GM12892 (cell line): ENCODE measurements at places on chromosomes 3 and 15.

DNA sequence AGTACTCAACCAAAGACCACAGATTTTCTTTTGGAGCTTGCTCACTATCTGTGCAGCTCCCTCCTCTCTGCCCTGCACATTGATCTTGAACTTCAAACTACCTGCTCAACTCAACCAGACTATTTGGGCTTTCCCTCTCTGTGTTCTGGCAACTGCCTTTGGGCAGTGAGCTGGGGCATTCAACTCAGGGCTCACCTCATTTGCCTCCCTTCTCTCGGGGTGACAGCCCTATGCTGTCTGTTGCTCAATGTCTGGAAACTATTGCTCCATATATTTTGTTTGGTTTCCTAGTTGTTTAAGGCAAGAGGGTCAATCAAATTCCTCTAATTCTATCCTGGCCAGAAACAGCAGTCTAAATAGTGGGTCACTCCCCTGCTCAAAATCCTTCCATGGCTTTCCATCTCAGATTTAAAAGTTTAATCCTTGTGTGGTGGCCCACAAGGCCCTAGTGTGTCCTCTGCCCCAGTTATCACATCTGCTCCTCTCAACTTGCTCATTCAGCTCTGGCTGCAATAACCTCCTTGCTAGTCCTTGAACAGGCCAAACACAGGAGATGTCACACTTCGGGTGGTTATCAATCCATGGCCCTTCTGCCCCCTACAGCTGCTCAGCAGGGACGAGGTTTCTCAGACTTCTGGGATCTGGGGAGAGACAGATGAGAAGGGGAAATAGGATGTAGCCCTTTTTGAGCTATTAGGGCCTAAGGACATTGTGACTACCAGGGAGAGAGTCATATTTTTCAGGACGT is 67.8 kb downstream of the SNRK start:
- no peak for DNase-seq

DNA sequence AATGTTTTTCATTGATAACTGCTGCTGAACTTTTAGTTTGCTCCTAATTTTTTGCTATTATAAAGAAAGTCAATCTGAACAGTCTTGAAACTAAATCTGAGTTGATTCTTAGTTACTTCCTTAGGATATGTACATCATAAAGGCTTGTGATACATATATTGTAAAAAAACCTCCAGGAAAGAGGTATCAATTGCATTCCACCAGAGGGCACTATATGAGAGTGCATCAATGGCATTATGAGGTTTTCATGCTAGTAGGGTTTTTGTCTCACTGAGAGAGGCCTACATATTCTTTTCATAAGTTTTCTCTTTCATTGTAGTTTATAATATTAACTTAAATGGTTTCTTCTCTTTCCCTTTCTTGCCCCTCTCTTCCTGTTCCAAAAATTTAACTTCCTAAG is 46.9 kb downstream of the PIK3R4 start:
- no peak for DNase-seq

GRCh38 chr15:52511084-52511483 is 17.6 kb downstream of the MYO5A start:
- no peak for DNase-seq

GRCh38 chr15:62566248-62566647 is 401.2 kb upstream of the C2CD4B start:
- DNase-seq, result no peak

- DNase-seq, result no peak
These were observed 129.2 kb upstream of the TSC22D2 start for GRCh38 chr3:150278843-150279381.

GRCh38 chr15:34952481-34952880 is 17.1 kb downstream of the AQR start:
- no peak for DNase-seq

DNA sequence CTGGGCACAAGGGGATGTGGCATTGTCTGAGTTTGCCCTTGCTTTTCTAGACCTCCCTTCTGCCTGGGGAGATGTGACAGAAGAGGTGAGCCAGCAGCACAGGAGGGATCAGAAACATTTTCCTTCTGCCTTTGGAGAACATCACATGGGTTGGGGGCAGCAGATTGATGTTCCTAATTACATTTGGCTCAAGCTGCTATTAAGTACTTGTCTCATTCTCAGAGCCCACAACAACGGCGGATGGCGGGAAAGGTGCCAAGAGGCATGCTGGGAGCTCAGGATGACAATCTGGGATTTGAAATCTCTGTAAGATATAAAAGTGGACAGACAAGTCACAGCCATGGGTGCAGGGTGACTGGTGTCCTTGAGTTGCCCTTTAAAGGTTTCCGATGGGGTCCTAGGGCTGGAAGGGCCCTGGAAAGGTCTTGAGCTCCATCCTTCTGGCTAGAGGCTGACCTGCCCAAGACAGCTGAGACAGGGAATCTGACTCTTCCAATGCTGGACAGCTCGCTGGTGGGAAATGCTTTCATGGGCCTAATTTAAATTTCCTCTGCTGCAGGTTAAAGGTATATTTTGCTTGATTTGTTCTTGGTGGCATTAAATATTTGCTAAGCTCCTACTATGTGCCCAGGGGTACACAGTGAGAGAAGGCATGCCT is 2.4 kb upstream of the CORO2B start:
- no peak for DNase-seq

GRCh38 chr3:33652736-33653135 is 65.3 kb downstream of the CLASP2 start:
- DNase-seq, result no peak

GRCh38 chr3:195893516-195893915 is 14.8 kb downstream of the TNK2 start:
- DNase-seq, result no peak

DNA sequence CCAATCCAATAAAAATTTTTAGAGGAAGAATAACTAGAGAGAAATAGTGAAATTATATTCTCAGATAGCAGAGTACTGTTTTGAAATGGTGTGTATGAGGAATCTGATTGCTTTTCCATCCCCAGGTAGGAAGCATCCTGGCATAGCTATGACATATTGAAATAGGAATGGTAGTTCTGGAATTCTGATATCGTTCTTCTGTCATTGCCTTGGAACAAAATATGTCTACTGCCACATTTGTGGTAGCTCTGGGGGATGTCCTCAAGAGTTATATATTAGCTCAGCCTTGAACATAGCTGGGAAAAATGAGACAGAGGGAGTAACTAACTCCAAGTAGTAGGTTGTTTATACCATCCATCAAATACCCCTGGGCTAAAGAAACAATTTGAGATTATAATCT is 950.7 kb downstream of the MCTP2 start:
- no peak for DNase-seq

- no peak for DNase-seq
These were observed 352 bp upstream of the TMF1 start for GRCh38 chr3:69052472-69052898.

DNA sequence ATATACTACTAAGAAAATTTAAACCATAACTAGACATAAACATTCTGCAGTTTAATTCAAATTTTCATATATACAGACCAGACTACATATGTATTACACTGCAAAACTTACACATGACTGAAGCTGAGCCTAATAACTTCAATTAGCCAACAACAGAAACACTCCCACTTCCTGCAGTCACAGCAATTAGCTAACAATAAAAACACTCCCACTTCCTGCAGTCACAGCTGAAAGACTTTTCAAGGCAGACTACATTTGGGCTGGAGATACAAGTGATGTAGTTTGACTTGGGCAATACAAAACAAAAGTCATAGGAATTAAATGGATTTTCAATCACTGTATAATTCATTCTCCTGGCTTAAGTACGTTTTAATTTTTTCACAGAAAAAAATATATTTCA is 10.3 kb downstream of the TM2D3 start:
- no peak for DNase-seq

GRCh38 chr3:7346364-7346763 is 485.4 kb downstream of the GRM7 start:
- no peak for DNase-seq

GRCh38 chr3:194003114-194004057 is 132.6 kb upstream of the HES1 start:
- peak; percentile 58 for DNase-seq

- peak; percentile 6 for DNase-seq
These were observed 263.5 kb upstream of the CFAP20DC start for GRCh38 chr3:59313365-59313764.

- DNase-seq, result no peak
These were observed 82.2 kb upstream of the VEPH1 start for GRCh38 chr3:157585386-157585785.

- DNase-seq, result no peak
These were observed 73.7 kb downstream of the DNAJB8 start for GRCh38 chr3:128392818-128393544.

DNA sequence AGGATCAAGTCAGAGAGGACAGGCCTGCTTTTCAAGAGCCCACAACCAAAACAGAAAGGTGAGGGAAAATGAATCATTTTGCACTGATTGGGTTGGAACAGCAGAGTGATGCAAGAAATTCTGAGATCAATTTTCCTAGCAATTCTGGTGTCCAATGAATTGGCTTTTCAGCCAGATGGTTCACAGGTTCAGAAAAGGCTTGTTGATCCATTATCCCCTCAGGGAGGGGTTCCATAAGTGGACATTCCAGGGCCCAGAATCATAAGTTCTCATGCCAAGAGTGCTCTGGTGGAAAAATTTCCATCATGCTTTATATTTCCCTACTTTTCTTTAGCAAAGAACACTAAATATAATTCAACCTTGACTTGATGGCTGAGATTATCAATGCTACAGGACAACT is 16.2 kb downstream of the RBP2 start:
- DNase-seq, result no peak

- no peak for DNase-seq
These were observed 449 bp downstream of the RAF1 start for GRCh38 chr3:12663401-12663935.

GRCh38 chr15:62599791-62600777 is 435.0 kb upstream of the C2CD4B start:
- DNase-seq, result no peak

DNA sequence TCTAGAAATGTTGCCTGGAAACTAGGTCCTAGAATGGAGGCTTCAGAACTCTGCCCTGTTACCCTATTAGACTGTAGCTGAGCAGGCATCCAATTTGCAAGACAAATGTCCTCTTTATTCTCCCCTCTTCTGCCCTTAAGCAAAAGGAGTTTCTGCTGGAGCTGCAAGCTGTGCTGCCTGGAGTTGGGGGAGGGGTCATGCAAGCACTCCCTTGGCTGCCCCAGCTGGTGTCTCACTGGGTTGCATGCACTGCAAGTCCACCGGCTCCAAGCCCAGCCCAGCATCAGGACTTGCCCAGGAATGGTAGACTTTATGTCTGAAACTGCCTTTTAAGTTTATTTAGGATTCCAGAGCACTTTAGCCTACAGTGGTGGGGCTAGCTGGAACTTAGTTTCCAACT is 15.7 kb upstream of the RBP2 start:
- DNase-seq, result no peak

DNA sequence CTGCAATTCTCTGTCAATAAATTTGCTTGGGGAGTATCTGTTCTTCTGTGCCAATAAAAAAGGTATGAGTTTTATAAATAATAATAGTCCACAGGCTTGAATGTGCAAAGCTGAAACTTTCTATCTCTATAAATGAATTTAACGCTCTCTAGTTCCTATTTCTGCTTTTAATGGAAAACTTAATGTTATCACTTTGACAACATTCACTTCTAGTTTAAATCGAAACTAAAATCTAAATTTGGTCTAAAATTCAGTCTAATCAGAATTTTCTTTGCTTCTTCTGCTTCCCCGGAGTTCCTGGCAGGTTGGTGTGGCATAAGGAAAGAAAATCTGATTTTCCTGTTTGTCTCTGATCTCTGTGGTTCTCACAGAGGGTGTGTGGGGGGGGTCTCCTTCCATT is 450.1 kb upstream of the TBL1XR1 start:
- no peak for DNase-seq

GRCh38 chr3:142120707-142121106 is 28.6 kb downstream of the TFDP2 start:
- no peak for DNase-seq

- no peak for DNase-seq
These were observed 36.9 kb downstream of the PCOLCE2 start for GRCh38 chr3:142852009-142852408.
